AG10803 (cell line): ENCODE measurements at places on chromosomes 3 and 15.

GRCh38 chr15:40787344-40787841, 17.6 kb downstream of the C15orf62 start:
- peak; percentile 93 for DNase-seq

GRCh38 chr3:84885199-84885882, 73.4 kb upstream of the CADM2 start:
- no peak for DNase-seq

GRCh38 chr3:184166671-184167070, 8.0 kb upstream of the AP2M1 start:
- DNase-seq, result no peak

GRCh38 chr3:111917300-111917699, 58.2 kb downstream of the PHLDB2 start:
- peak; percentile 46 for DNase-seq

DNA sequence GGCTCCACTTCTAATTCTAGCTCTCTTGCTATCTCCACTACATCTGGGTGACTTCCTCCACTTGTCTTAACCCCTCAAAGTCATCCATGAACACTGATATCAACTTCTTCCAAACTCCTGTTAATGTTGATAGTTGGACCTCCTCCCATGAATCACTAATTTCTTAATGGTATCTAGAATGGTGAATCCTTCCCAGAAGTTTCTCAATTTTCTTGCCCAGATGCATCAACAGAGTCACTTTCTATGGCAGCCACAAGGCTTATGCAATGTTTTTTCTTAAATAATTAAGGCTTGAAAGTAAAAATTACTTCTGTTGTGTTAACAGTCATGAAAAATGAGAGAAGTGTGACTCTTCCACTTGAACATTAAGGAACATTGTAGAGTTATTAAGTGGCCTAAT, 164.3 kb downstream of the PCCB start:
- DNase-seq, result peak; percentile 38

- DNase-seq, result no peak
These were observed 335.8 kb upstream of the THRB start for GRCh38 chr3:24830230-24831152.

DNA sequence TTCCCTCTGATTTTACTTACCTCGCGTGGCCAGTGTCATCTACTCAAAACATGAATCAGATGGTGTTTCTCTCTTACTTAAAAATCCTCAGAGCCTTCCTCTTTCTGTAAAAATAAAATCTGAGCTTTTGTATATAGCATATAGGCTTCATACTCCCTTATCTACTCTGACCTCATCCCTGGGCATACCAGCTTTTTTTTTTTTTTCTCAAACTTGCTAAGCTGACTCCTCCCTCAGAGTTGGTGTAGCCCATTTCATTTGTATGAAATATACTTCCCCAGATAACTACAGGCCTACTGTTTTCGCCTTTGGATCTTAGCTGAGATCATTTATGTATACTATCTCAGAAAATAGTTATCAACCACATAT, 648.9 kb upstream of the ALCAM start:
- DNase-seq, result no peak

- DNase-seq, result no peak
These were observed 51.6 kb upstream of the PXYLP1 start for GRCh38 chr3:141179983-141180382.

DNA sequence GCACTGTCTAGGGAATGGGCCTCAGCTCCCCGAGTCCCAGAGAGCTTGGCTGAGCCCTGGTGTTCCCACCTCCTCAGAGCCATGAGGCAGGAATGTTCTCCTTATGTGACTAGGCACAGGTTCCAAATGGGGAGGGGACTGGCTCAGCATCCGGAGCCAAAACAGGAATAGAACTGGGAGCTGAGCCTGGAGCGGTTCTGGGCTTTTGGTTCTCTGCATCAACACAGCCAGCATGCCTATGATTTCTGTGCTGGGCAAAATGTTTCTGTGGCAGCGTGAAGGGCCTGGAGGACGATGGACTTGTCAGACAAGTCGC, at the start of gene FAM131A:
FAM131A (plus strand) TSS at position 202 of the 316 bp plus-strand sequence; CDS start at position 233, 31 bp downstream.
- DNase-seq, result peak; percentile 50

- DNase-seq, result peak; percentile 62
These were observed 117.5 kb downstream of the EDEM1 start for GRCh38 chr3:5304789-5305683.

- DNase-seq, result peak; percentile 96
These were observed 630.1 kb upstream of the KCNMB2 start for GRCh38 chr3:177906126-177906511.

DNA sequence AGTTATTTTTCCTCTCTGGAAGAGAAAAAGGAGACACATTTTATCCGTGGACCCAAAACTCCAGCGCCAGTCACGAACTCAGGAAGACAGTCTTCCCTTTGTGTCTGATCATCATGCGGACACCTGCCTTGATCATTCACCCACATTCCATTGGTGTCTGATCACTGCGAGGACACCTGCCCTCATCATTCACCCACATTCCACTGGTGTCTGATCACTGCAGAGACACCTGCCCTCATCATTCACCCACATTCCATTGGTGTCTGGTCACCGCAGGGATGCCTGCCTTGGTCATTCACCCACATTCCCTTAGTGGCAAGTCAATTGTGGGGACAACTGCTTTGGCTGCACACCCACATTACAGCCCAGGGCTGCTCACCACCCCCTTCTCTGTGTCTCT, 148.9 kb downstream of the ROBO1 start:
- DNase-seq, result no peak

GRCh38 chr3:73490453-73491286, 134.1 kb downstream of the PDZRN3 start:
- DNase-seq, result no peak

- DNase-seq, result no peak
These were observed 18.2 kb downstream of the SLC9A9 start for GRCh38 chr3:143830063-143830462.

- no peak for DNase-seq
These were observed 128.5 kb downstream of the SERPINI1 start for GRCh38 chr3:167863811-167864551.

- DNase-seq, result no peak
These were observed 36.6 kb upstream of the ARID3B start for GRCh38 chr15:74504418-74504817.

GRCh38 chr15:40584191-40584590, 9.9 kb upstream of the KNL1 start:
- DNase-seq, result no peak

- DNase-seq, result peak; percentile 77
These were observed 36.5 kb downstream of the RPLP1 start for GRCh38 chr15:69489073-69489571.

- DNase-seq, result peak; percentile 74
These were observed 43.5 kb upstream of the BDH1 start for GRCh38 chr3:197599089-197599765.

- no peak for DNase-seq
These were observed 20.8 kb downstream of the PPARG start for GRCh38 chr3:12309716-12310115.

DNA sequence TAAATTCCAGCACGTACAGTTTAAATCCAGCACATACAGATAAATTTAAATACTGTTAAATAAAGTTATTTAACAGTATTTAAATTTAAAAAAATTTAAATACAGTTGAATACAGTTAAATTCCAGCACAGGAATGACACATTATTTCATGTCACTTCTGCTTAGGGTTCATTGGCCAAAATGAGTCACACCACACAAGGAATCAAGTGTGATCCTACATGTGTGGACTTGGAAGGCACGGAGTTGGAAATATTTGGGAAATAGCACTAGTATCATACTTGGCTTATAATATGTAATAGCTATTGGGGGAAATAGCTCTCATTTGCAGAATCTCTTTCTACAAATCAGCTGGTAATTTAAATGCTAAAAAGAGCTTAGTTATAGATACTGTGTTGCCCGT, 10.6 kb downstream of the RAB7A start:
- peak; percentile 64 for DNase-seq

DNA sequence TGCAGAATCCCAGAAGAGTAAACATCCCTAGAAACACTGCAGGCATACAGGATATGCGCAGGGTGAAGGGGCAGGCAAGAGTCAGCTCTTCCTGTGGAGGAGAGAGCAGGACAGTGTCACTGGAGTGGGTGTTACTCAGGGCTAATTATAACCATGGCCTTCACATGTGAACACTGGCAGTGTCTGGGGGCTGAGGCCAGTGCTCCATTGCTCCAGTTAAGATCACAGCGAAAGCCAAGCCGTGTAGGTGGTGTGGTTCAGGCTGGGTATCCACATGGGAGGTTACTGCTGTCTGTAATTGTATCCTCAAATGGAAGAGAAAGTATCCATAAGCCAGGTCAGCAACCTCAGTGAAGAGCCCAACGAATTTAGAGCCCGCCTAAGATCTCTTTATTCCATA, 84.6 kb downstream of the MESD start:
- DNase-seq, result no peak

DNA sequence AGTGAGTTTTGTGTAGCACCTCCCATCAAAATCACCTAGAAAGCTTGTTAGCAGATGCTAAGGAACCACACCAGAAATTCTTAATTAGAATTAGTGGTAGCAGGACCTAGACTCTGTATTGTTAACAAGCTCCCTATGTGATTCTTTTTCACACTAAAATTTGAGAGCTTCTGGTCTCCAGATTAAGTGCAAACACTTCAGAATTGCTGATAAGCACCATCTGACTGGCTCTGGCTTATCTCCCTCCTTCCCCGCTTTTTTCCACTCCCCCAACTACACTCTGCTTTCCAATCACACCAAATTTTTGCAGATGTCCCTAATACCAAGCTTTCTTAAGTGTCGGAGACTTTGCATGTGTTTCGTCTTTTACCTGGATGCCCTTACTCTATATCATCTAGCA, 410.1 kb upstream of the DPH6 start:
- no peak for DNase-seq

DNA sequence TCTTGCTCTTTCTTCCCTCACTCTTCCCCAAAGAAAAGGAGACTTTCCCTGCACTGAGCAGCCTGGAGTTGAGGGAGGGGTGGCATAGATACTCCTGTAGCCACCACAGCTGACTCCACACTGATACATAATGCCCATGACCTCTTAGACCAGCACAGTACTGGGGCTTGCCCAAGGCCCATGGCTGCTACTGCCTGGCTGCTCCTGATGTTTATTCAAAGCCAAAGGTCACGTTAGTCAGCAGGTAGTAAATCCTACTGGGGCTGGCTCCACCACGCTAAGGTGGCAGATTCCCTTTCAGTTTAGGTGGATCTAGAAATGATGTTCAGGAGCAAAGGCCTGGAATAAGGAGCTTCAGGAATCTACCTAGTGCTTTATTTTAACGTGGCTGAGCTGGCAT, 212.7 kb downstream of the C3orf38 start:
- DNase-seq, result no peak

- DNase-seq, result no peak
These were observed 19.5 kb downstream of the POC1A start for GRCh38 chr3:52134761-52135160.

DNA sequence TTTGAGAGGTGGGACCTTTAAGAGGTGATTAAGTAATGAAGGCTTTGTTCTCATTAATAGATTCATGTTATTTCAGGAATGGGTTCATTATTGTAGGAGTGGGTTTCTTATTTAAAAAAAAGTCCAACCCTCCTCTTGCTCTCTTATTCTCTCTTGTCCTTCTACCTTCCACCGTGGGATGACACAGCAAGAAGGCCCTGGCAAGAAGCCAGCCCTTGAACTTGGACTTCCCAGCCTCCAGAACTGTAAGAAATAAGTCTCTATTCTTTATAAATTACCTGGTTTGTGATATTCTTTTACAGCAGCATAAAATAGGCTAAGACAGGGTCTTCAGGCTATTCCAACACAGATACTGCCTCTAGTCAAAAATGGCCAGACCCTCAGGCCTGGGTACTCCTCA, 62.2 kb downstream of the MYLK start:
- DNase-seq, result no peak

- DNase-seq, result peak; percentile 66
These were observed 298.6 kb downstream of the ADAMTS17 start for GRCh38 chr15:100043068-100043641.

DNA sequence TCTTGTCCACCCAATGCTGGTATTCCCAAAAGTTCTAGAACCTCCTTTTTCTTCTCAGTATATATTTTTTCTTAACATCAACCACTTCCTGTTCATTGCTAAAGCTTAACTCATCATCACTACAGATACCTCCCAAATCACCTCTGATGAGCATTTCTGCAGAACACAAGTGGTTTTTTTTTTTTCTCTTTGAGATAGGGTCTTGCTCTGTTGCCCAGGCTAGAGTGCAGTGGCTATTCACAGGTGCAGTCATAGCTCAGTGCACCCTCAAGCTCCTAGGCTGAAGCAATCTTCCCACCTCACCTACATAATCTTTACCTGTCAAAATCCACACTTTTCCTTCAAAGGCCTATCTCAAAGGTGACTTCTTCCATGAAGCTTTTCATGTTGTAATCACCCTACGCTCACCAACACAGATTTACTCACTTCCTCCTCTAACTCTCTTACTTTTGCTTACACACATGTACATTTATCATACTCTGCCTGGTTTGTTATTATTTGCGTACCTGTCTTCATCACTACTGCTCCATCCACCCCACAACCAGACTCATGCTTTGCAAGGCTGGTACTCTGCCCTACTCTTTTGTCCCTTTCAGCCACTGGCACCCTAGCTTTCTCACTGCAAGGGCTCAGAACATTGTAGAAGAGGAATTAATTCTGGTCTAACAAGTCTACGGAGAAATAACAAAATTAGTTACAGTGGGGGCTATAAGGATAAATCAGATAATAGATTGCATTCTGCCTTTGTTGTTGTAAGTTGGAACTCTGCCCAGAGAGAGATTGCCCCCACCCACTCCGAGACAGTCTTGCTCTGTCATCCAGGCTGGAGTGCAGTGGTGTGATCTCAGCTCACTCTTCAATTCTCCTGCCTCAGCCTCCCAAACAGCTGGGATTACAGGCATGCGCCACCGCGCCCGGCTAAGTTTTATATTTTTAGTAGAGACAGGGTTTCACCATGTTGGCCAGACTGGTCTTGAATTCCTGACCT, 27.5 kb downstream of the HERC1 start:
- no peak for DNase-seq

DNA sequence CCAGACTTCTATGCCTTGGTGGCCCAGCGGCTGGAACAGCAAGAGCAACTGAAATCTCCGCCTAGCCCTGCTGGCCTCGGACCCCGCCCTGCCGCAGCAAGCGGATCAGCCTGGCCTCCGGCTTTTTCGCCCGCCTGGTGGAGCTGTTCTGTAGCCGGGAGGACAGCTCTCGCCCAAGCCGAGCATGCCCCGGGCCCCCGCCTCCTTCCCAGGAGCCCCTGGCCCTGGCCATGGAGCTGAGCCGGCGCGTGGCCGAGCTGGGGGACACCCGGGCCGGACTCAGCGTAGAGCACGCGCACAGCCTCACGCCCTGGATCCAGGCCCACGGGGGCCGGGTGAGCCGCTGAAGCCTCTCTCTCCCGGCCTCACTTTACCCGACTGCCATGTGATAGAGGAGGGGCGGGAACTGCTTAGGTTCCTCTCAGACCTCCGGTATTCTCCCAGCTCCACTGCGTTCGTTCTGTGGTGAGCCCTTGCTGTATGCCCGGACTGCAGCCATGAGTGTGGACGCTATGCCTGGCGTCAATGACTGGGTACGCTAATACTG, 24.1 kb upstream of the MRPL3 start:
- DNase-seq, result peak; percentile 50

- DNase-seq, result peak; percentile 86
These were observed 271.5 kb upstream of the DCBLD2 start for GRCh38 chr3:99172736-99173657.

GRCh38 chr15:70783041-70783440, 19.7 kb upstream of the UACA start:
- no peak for DNase-seq

GRCh38 chr15:70071799-70072198, 25.9 kb downstream of the TLE3 start:
- no peak for DNase-seq

- DNase-seq, result no peak
These were observed 246.9 kb downstream of the GOLGA6L6 start for GRCh38 chr15:20294651-20295237.

GRCh38 chr15:88202231-88202630, 54.3 kb downstream of the NTRK3 start:
- DNase-seq, result peak; percentile 49
